ENCODE measurements at places on chromosomes 11 and 22.

- no peak for DNase-seq
Observed at GRCh38 chr22:28826921-28827320, 26.6 kb upstream of the XBP1 start.

- peak; percentile 55 for DNase-seq
Observed at GRCh38 chr22:46079861-46080821, 70.2 kb upstream of the PPARA start.

GRCh38 chr11:9590717-9591116, 17.2 kb downstream of the WEE1 start:
- DNase-seq = no peak

DNA sequence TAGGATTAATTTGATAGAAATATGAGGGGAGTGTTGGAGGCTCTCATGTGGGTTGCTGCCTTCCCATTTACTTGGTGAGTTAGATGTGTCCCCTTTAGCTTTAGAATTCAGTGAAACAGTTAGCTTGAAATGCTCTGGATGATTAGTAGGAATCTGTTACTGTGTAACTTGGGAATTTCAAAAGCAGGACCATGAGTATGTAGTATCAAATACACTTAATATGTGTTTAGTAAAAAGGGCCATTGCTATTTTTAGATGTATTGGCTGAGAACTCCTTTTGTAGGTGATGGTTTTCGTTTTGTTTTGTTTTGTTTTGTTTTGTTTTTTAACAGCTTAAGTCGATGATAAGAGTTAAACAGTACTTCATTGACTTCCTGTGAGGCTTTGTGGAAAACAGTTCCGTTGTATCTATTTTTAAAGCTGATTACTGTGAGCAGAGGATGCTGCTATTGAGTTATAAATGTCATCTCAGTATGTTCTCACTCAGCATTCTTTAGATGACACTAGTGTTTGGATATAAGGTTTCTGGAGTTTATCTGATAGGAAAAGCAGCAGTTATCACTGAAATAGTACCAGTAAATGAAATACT, 53.5 kb downstream of the MCAM start:
- no peak for DNase-seq

- DNase-seq = peak; percentile 37
Observed at GRCh38 chr11:2816941-2817421, 68.6 kb downstream of the CDKN1C start.
